Panc1 (cell line): ENCODE measurements at places on chromosomes 4 and X. TPM values are rescaled to one million over a fixed set of nuclear protein-coding genes. Genes with fewer than 3 reads are reported as not detected.

GRCh38 chrX:67604979-67605703 lies 61.3 kb downstream of the AR start:
- H3K4me1 ChIP-seq, result no peaks in the 10 kb centered on the region
- no peak overlapping the region for H3K27ac ChIP-seq
- DNase-seq, result no peak
- H3K27me3 ChIP-seq, result no peaks in the 10 kb centered on the region
- no peak overlapping the region for H3K4me3 ChIP-seq

GRCh38 chr4:181827246-181827645 lies 416.0 kb upstream of the TENM3 start:
- H3K27ac ChIP-seq, result no peak overlapping the region
- H3K36me3 ChIP-seq, result no peaks in the 10 kb centered on the region
- no peak overlapping the region for H3K4me3 ChIP-seq
- no peaks in the 10 kb centered on the region for H3K27me3 ChIP-seq
- DNase-seq, result no peak

GRCh38 chr4:181676546-181676945 lies 566.7 kb upstream of the TENM3 start:
- no peaks in the 10 kb centered on the region for H3K4me1 ChIP-seq
- DNase-seq, result no peak
- no peak overlapping the region for H3K4me3 ChIP-seq
- no peak overlapping the region for H3K27ac ChIP-seq
- no peaks in the 10 kb centered on the region for H3K27me3 ChIP-seq
- no peaks in the 10 kb centered on the region for H3K36me3 ChIP-seq

DNA sequence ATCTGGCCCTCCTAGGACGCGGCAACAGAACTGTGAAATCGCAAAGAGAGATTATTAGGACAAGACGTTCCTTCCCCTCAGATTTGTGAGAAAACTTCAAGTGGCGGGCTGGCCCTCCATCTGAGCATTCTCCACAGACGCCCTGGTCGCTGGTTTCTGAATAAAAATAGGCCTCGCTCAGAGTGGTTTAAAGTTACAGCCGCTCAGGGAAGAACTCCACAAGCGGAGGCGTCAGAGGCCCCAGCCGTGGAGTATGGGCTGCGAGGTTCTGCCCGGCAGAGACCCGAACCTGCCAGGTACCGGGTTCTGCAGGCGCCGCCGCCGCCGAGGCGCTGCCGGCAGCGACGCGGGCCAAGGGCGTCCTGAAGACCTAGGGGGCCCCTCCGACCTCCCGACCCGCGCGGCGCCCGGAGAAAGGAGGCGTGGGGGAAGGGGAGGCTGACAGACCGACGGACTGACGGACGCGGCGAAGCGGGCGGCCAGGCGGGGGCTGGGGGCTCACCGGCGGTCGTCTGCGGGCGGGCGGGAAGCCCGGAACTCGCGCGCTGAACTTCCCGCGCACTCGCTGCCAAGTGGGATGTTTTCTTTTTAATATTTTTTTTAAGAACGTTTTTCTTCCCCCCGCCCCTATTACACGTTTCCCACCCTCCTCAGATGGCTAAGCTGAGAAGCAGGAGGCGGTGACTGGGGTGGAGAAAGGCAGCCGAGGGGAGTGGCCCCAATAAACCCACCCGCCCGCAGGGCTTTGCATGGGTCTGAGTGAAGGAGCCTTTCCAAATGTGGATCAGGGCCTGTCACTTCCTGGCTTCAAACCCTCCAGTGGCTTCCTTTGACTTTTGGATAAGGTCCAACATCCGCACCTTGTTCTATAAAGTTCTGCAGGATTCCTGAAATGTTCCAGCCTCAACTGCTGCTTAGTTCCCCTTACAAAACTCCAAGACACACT lies at the start of gene PABPC4L:
Gene PABPC4L, minus strand, starts transcription at position 574 of the 946 bp plus-strand sequence. CDS start 770 bp downstream, outside the sequence.
- H3K27ac ChIP-seq, result no peak within 1 kb of the TSS
- no peaks in the 10 kb centered on the region for H3K4me1 ChIP-seq
- DNase-seq, result no peak
- no peaks in the 10 kb centered on the region for H3K36me3 ChIP-seq

Gene MAP9
- total RNA-seq, result 9.8 TPM

DNA sequence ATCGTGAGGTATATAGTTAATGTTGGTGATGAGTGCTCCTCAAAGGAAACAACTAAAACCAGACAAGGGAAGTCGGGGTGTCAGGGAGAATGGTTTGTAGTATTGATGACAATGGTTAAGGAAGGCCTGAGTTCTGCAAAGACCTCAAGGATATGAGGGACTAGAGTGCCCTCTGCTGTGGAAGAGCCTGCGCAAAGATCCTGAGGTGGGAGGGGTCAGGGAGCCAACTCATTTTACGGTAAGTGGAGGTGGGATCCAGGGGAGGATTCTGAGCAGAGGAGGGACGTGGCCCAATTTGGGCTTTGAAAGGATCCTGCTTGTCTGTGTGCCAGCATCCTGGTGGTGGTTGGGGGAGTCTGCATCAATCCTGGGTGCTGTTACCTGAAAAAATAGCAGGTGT lies 11.3 kb downstream of the UBA1 start:
- H3K4me3 ChIP-seq, result no peak overlapping the region
- no peak overlapping the region for H3K27ac ChIP-seq
- no peak for DNase-seq
- H3K27me3 ChIP-seq, result no peaks in the 10 kb centered on the region
- no peaks in the 10 kb centered on the region; the same call in 1 of the 2 replicates for H3K4me1 ChIP-seq

Gene GLUD2
- 0.33 TPM for total RNA-seq

- H3K27me3 ChIP-seq, result no peaks in the 10 kb centered on the region
- H3K36me3 ChIP-seq, result no peaks in the 10 kb centered on the region
- DNase-seq, result no peak
- H3K4me1 ChIP-seq, result no peaks in the 10 kb centered on the region
- H3K27ac ChIP-seq, result no peak overlapping the region
Measured at GRCh38 chr4:149076401-149076800, 634.2 kb upstream of the NR3C2 start.
